ENCODE measurements at places on chromosomes 6 and 20. TPM values are rescaled to one million over a fixed set of nuclear protein-coding genes. Genes with fewer than 3 reads are reported as not detected.

The SOX18 gene
- 2.2 TPM for total RNA-seq

The RIMS1 gene
- total RNA-seq = 5.7 TPM

The LY6G6D gene
- total RNA-seq = 0.58 TPM

The RSPH9 gene
- total RNA-seq = 0.49 TPM

The TAB2 gene
- total RNA-seq = 31.2 TPM

The ZC2HC1B gene
- total RNA-seq = 0.53 TPM

The CRISP3 gene
- total RNA-seq = 0.04 TPM

DNA sequence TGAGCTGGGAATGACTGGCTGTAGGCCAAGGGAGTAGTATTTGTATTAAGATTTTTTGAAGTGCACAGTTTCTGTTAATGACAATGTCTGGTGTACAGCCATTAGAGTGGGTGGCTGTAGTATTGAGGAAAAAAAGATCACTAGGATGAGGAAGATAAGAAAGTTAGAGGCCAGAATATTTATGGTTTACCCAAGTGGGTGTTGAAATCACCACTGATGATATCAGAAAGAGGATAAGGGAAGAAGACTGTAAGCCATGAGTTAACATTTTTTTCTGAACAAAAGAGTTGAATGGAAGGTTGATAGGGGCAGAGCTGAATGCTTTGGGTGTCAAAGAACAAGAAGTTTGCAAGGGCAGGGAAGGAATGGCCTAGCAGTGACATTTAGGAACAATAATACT lies 104.7 kb downstream of the PRDM13 start:
- DNase-seq = no peak

- peak; percentile 27 for DNase-seq
Observed at GRCh38 chr20:40718982-40719729, 30.1 kb upstream of the MAFB start.

- no peak for DNase-seq
Observed at GRCh38 chr20:1816384-1817381, 78.5 kb upstream of the SIRPA start.

DNA sequence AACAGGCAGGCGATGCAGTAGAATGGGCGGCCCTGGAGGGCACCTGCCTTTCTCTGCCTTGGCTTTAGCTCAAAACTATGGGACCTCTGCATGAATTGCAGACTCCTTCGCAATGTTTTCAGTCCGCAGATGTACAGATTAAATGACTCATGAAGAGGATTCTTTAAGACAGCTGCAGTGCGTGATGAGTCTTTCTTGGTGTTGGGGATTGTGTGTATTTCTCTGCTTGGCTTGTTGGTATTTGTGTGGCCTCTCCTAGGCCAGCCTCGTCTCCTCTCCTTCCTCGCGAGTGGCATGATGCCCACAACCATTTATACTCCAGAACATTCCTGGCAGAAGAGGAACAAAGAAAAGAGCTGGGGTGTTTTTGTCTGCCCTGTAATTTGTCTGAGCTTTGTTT lies 110.6 kb downstream of the SYNDIG1 start:
- peak; percentile 10 for DNase-seq

- DNase-seq = peak; percentile 49
Observed at GRCh38 chr6:13914351-13914750, 10.4 kb upstream of the RNF182 start.

- no peak for DNase-seq
Observed at GRCh38 chr6:27601668-27602254, 128.9 kb upstream of the ZNF184 start.

GRCh38 chr6:113402544-113402943 lies 454.6 kb upstream of the MARCKS start:
- DNase-seq = no peak

GRCh38 chr6:81842254-81842653 lies 89.8 kb upstream of the TENT5A start:
- DNase-seq = no peak

DNA sequence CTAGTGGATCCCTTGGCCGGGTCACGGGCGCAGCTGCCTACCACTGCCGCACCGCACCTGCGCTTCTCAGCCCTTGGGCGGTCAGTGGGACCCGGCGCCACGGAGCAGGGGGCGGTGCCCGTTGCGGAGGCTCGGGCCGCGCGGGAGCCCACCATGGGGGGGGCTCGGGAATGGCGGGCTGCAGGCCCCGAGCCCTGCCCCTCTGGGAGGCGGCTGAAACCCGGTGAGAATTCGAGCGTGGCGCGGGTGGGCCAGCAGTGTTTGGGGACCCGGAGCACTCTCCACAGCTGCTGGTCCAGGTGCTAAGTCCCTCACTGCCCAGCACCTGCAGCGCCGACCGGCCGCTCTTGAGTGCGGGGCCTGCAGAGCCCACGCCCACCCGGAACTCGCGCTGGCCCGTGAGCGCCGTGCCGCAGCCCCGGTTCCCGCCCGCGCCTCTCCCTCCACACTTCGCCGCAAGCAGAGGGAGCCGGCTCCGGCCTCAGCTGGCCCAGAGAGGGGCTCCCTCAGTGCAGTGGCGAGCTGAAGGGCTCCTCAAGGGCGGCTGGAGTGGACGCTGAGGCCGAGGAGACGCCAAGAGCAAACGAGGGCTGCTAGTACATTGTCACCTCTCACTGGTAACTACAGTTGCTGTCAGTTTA lies 120.5 kb upstream of the TMEM170B start:
- no peak for DNase-seq

DNA sequence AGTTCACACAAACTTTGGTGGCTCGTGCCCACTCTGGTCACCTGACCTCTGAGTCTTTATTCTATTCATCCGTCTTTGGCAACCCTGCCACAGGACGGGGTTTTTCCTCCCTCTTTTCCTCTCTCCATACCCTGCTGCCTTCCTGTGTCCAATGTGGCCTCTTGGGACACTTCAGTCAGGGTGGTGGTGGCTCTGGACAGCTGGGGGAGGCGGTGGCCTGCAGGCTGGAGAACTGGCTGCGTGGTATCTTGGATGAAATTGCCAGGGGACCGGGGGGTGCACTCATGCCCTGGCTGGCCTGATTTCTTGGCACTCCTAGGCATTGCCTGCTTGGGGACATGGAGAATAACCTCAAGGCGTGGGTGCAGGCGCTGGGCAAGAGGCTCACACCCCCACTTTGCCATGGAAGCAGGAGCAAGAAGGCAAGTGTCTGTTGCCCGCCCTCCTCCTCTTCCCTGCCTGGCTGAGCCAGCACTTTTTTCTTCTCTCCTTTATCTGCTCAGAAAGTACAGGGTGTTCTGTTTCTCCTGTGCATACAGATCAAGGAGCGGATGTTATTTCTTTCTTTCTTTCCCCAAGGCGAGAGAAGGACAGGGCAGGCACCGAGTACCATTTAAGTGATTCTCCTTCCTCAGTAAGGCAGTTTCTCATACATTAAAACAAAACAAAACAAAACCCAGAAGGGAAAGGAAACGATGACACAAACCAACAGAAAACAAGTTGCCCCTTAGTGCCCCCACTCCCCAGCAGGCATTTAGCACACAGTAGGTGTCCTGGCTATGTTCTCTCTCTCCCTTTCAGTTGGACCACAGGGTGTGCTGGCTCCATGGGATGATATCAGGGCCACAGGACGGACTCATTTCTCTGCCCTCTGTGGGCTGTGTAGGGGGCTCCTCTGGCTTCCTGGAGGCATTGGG lies 155.5 kb upstream of the RNF24 start:
- DNase-seq = no peak

DNA sequence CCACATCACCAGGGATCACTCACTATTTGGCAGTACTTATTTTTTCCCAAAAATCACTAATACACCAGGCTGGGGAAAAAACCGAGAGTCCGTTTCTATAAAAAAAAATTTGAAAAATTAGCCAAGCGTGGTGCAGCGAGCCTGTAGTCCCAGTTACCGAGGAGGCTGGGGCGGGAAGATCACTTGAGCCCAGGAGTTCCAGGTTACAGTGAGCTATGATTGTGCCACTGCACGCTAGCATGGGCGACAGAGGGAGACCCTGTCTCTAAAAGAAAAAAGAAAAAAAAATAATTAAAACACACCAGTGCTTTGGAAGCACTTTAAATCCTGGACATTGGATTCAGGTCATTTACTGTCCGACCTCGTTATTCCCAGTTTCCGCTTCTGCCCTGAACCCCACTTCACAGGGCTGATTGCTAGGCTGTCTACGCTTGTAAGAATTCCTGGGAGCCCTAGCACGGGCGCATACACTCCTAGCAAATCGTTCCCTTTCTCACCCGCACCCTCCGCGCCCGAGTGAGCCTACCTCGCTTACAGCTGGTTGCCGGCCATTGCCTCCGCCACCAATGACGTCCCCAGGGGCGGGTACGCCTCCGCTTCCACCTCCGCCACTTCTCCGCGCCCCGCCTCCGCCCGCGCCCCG lies at the start of gene TPMT:
Gene TPMT (minus strand): TSS at position 571 of the 643 bp plus-strand sequence. CDS start 5,950 bp downstream, outside the sequence.
- no peak for DNase-seq

DNA sequence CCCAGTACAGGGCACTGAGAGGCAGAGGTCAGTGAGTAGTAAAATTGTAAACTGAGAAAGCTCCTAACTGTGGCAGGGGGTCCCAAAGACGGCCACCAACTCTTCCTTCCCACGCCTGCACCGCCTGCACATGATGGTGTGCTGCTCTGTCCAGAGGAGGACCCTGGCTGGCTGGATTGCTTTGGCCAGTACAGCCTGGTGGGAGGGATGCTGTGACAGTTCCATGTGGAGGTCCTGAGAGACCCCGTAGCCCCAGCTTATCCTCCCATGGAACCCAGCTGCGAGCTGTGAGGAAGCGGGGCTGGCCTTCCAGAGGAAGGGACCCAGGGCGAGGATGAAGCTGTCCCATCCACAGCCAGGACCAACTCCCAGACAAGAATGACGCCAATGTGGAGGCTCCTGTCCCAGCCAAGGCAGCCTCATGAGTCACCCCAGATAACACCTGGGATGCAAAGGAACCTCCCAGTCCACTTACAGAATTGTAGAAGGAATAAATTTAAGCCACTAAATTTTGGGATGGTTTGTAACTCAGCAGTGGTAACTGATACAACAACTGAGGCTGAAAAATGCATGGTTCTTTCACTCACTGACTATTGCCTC lies 2.0 kb upstream of the ACSS1 start:
- no peak for DNase-seq

- peak; percentile 79 for DNase-seq
Observed at GRCh38 chr6:160224639-160225237, 33.9 kb downstream of the SLC22A2 start.

GRCh38 chr20:17825252-17825959 lies 125.6 kb downstream of the BANF2 start:
- DNase-seq = peak; percentile 59
